ENCODE measurements at places on chromosomes 6 and 20.

- peak; percentile 17 for DNase-seq
Measured at GRCh38 chr6:33812669-33813068, 8.9 kb upstream of the MLN start.

- DNase-seq = no peak
Measured at GRCh38 chr20:56925082-56925830, 296.1 kb downstream of the TFAP2C start.

GRCh38 chr6:21707524-21708319 lies 114.2 kb downstream of the SOX4 start:
- DNase-seq = no peak

DNA sequence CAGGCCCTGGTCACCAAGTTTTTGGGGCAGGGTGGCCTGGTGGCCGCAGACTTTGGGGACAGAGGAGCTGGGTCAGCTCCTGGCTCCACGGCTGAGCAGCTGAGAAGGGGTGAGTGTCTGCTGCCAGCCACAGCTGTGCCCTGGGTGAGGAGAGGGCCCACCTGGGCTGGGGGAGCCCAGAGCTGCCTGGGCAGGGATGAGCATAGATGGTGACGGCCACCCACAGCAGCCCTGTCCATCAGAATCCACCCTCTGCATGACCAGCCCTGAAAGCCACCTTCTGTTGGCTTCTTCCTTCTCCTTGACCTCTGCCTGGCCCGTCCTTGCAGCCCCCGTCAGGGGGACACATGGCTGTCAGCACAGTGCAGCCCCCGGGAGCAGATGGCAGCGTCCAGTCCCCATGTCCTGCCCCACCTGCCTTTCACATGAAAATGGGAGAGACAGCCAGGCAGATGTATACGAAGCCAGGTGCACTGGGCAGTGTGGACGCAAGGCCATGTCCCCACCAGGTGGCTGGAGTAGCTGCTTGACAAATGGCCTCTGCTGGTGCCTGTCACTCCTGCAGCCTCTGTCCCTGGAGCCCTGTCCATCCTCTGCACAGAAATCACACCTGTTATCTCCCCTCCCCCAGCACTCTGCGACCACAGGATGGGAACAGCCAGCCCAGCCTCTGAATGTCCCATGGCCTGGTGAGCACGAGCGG lies 220.8 kb downstream of the PREX1 start:
- DNase-seq = no peak

DNA sequence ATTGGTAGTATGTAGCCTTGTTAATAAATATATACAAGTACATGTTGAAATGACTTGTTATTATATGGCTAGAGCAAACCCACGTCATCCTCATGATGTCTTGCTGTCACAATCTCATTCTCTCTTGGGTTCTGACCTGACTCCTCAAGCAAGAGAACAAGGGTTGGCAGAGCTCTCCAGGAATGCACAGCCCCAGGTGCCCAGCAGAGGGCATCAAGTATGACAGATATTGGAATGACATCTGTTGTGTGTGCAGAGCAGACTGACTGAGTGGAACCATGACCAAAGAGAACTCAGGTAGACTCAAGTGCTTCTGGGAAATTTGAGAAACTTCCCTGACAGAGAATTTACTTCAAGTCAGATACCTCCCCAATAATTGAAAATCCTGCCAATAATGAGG lies 90.6 kb downstream of the PAX1 start:
- no peak for DNase-seq

DNA sequence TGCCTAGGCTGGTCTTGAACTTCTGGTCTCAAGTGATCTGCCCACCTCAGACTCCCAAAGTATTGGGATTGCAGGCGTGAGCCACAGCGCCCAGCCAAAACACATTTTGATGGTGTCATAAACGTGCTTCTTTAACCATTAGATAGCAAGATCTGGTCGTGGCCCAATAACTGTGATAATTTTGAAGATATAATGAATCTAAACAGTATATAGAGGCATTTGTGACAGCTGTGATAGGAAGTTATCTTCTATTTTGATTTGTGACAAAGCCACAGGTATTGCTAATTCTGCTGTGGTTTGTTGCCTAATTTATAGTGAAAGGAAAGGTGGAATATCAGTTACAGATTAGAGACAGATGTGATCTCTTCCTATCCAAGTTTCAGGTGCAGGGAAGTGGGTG lies 695 bp upstream of the OXT start:
- DNase-seq = no peak

GRCh38 chr6:118968416-118968815 lies 33.5 kb upstream of the MCM9 start:
- DNase-seq = no peak

- no peak for DNase-seq
Measured at GRCh38 chr20:1449370-1449769, 17.3 kb downstream of the NSFL1C start.

GRCh38 chr6:107244082-107244741 lies 128.9 kb upstream of the BEND3 start:
- DNase-seq = no peak

- DNase-seq = no peak
Measured at GRCh38 chr20:51121901-51122412, 99.0 kb upstream of the KCNG1 start.

DNA sequence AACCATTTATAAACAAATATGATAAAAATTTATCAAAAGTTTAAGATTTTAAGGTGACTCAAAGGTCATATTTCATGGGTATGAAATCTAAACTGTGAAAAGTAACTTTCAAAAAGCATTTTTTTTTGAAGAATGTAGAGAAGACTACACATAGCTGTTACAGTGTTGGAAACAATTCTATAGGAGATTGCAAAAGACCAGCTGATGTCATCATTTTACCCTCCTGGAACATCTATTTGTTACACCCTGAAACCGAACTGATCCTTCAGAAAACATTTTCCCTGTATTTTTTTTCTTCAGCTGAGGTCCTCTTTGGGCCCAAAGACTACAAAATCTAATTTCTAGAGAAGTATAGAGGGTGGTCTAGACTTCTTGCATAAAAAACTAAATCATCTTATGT lies 297.5 kb upstream of the FERMT1 start:
- DNase-seq = no peak

GRCh38 chr20:56774873-56775272 lies 145.8 kb downstream of the TFAP2C start:
- DNase-seq = no peak

DNA sequence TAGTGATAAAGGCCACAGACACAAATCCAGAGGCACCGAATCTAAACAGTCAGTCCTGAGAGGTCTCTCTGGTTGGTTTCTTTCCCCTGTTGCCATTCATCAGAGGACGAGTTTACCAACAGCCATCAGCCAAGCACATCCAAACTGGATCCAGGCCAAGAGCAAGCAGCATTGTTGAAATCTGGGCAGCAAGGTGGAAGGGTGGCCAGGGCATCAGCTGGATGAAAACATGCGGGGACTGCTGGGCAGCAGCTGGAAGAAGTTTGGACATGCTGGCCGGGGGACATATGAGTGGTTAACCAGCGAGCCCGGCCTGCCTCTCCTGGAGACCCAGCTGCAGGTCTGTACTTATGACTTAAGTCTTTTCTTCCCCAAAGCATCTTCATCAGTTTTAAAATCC lies at the start of gene SMIM28:
TSS of gene SMIM28 (plus strand) at position 62 of the 400 bp plus-strand sequence. CDS start at position 230, 168 bp downstream.
- DNase-seq = no peak
